Stimulated activated CD8-positive, alpha-beta memory T cell treated with anti-CD3 and anti-CD28 coated beads, Interleukin-4, amount 100 ng/mL, for 4 hours (primary cell): ENCODE measurements at places on chromosomes 1 and 21.
A peak's percentile ranks its signal among the peaks of the same experiment; 100 is the strongest.

GRCh38 chr1:150152772-150153456 lies 3.2 kb downstream of the PLEKHO1 start:
- DNase-seq: no peak

GRCh38 chr1:79364896-79365295 lies 358.4 kb upstream of the ADGRL4 start:
- DNase-seq: no peak

DNA sequence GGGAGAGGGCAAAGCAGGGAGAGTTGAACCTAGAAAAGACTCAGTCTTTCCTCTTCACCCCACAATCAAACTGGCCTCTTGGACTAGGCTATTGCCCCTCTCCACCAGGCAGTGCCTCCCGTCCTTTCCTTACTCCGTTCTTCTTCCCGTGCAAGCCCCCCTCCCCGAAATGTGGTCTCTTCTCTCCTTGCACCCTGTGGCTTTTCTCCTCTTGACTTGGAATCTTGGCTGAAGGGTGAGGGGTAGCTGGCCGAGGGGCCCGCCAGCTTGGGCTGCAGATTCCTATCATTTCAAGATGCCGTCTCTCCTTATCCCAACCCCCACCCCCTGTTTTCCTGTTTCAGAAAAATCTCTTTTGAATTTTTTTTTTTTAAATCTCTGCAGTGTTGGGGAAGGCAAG lies 1.6 kb downstream of the WNT2B start:
- no peak for DNase-seq

DNA sequence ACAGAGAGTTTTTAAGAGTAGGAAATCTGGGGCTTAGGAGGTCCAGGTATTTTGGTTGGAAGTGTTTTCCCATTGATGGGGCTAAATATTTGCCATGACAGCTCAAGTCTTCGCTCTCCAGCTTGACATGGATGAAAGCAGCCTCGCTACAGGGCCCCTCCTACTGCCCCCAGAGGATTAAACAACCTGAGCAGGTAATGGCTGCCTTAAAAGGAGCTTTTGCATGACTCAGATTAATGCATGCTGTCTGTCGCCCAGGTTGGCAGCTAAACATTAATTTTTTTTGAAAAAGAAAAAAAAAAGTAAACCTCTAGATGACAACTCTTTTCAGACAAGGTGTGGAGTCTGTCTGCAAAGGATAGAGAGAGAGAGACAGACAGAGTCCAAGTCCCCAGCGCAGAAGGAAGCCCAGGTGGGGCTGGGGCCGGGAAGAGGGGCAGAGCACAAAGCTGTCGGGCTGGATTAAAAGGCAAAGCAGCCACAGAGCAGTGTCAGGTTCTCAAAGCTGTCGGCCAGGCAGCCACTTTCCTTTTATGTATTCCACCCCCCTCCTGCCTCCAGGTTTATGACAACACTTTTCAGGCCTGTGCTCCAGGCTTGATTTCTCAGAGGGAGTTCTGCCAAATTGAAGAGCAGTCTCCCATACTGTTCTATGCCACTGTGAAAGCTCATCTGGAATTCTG lies 127.9 kb downstream of the CLIC6 start:
- DNase-seq: no peak

DNA sequence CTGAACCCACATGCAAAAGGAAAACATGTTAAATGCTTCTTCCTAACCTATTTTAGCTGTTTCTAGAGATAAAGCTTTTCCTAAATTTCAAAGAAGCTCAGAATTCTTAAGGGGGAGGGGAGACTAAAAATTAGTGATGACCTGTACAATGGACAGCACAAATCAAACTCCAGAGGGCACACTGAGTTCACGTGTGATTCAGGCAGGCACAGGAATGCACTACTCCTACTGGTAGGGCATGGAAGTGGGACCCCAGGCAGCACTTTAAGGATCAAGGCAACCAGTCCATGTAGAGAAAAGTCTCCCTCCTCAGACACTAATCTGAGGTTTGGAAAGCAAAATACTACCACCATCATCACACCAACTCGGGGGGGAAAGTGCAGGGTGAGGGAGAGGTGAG lies 31.3 kb upstream of the CLCA4 start:
- DNase-seq: no peak

DNA sequence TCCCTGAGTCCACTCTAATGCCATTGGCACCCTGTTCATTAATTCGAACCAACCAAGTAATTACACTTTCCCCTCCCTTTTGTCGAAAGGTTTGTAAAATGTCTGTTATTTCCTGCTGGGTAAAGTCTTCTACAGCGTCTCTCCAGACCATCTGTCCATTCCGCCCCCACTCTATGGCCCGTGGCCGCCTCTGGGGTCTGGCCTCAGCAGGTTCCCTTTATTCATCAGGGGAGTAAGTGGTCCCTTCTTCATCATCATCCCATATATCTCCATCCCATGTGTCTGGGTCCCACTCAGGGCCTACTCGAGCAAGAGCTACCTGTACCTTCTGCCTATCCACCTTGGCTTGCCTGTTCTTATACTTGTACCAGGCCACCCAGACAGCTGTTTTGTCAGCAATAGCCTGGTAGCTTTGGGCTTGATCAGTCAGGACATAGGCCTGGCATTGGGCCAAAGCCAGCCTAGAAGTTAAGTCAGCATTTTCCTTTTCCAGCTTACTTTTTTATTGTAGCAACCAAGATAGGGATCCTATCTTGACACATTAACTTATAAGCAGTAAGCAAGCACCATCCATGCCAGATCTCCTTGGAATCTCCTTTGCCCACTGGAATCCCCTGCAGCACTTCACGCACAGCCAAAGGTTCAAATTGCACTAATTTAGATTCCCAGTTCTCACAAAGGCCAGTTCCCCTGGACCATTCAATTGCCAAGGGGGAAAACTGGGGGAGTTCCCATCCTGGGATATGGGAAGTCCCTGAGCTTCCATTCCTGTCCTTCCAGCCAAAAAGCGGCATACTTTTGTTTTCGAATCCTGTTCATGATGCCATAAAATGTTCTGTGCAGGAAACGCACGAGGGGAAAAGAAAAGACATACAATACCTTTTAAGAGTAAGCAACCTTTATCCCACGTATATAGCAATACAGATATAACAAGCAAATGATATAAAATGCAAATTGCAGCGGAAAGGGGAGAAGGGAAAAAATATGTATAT lies 6.6 kb upstream of the STUM start:
- DNase-seq: no peak

DNA sequence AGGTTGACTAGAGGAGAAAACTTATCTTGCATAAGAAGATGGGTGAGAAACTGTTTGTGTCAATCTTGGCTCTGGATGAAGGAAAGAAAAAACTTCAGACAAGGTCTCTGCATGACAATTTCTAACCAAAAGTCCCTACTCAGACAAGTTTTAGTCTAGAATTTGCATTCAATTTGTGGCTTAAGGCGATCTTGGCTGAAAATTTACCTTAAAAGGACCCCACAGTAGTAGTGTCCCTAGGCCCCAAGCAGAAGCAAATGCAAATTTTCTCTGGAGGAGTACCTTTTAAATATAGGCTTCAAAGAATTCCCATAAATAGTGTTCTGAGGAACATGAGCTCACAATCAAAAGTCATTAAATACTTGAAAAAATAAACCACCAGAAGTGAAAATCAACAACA lies 17.6 kb upstream of the TMEM125 start:
- no peak for DNase-seq

GRCh38 chr1:169680377-169681019 lies 30.9 kb downstream of the SELL start:
- peak; percentile 58 for DNase-seq

- DNase-seq: no peak
Observed at GRCh38 chr1:82390627-82391026, 589.9 kb downstream of the ADGRL2 start.

DNA sequence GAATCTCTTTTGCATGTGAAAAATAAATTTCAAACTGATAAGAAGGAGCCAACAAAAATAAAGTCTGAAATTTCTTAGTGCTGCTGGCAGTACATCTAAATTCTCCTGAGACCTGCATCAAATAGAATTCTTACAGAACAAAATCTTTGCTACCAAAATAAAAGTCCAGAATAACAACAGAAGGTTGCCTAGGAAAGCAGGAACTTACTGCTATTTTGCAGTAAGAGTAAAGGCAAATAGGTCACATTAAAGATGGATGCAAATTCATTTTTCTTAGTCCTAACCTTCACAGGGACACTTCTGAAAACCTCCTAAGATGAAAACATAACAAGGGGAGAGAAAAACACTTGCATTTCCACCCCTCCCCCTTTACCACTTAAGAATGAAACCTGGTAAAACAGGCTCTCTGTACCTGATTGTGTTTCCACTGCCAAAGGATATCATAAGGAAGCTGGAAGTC lies 59.0 kb downstream of the RUSC1 start:
- no peak for DNase-seq

- no peak for DNase-seq
Observed at GRCh38 chr21:15209224-15209623, 144.4 kb upstream of the NRIP1 start.

DNA sequence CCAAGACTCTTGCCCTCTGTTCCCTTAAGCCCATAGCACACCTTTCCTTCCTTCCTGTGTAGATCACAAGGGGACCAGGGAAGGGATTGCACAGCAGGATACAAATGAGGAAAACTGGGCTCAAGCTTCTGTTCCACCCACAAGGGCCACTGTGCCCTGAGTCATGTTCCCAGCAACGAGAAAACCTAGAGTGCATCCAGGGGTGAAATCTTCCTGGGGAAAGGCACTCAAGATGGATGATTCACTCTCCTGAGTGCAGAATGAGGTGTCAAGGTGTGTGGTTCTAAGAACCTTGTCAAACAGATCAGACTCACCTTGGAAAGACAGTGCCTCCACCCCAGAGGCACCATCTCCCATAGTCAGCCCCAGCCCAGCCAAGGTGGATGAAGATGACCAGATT lies 40.7 kb upstream of the EYA3 start:
- no peak for DNase-seq

- DNase-seq: no peak
Observed at GRCh38 chr1:12302798-12303447, 73.1 kb downstream of the VPS13D start.

DNA sequence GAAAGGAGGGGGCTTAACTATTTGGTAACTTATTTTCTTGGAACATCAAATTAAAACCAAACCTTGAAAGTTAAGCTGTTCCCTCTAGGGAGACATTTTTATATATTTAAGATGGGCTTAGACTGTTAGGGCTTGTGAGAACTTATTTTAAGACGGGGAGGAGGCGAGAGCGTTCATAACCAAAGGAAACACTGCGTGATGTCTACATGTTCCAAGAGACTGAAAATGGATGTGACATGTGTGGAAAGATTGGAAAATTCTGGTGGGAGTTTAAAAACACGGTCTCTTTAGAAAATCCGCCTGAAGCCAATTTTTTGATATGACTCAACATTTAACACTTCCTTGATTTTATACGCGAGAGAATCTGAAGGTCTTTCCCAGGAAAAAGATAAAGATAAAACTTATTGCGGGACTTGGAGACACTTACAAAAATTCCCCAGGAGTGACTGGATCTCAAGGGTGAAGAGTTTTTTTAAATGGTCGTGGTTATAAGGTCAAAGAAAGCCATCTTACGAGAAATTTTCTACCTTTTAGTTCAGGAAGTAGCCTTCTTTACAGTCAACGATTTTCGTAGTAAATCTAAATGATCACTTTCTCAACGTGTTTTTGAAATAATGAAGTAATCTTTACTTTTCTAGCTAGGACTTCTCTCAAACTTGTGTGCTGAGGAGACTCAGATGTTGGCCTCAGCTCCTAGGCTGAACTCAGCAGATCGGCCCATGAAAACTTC lies 828 bp downstream of the PNRC2 start:
- no peak for DNase-seq

- no peak for DNase-seq
Observed at GRCh38 chr1:119794876-119795240, 16.4 kb downstream of the REG4 start.

- DNase-seq: no peak
Observed at GRCh38 chr21:37473491-37473890, 106.9 kb downstream of the DYRK1A start.

- no peak for DNase-seq
Observed at GRCh38 chr1:201064806-201065205, 41.3 kb upstream of the KIF21B start.

DNA sequence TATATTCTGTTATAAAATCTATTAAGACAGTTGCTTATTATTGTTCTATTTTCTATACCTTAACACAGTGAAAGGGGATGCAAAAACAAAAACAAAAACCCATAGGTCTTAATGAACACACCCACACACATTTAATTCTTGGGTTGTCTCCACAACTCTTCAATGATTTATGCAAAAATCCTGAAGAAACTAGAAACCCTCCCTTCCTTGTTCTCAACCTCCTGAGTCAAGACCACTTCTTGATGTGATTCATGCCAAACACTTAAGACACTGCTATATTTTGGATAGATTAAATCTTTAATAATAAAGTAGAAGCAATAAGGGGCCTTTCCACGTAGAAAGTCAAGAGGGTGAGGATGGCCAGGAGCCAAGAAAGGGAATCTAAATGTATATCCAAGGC lies 23.4 kb downstream of the SCAF4 start:
- DNase-seq: no peak

DNA sequence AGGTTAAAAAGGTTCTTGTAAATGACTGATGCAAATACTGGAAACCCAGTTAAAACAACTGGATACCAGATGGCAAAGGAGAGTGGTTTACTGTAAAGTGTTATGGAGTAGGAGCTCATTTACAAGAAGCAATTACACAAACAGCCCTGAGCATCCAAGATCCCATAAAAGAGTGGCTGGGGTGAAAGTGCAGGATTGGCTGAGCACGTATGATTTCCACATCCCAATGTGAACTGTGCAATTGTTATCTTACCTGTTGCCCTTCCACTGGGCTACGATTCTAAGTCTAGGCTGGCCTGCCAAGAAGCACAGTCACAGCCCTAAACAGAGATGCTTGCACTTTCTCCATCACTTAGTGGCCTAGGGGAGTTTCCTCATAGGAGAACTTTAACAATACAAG lies 277.6 kb upstream of the RUNX1 start:
- no peak for DNase-seq

GRCh38 chr1:150971583-150972416 lies 2.8 kb downstream of the CERS2 start:
- no peak for DNase-seq

DNA sequence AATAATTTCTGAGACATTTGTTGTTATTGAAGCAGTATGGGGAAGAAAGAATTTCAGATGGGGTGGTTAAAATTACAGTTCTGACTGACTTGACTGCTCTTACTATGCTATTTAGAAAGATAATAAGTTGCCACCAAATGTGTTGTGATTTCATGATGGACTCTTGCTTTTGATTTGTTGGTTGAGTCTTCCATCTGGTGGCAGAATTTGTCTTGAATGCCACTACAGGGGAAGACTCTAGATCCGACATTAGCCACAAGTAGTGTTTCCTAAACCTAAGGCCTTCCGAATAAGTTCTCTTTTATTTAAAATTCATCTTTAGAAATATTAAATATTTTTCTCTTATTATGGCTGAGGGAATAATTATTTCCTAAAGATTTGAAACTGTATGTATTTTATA lies 190.9 kb upstream of the ADGRL4 start:
- DNase-seq: no peak

DNA sequence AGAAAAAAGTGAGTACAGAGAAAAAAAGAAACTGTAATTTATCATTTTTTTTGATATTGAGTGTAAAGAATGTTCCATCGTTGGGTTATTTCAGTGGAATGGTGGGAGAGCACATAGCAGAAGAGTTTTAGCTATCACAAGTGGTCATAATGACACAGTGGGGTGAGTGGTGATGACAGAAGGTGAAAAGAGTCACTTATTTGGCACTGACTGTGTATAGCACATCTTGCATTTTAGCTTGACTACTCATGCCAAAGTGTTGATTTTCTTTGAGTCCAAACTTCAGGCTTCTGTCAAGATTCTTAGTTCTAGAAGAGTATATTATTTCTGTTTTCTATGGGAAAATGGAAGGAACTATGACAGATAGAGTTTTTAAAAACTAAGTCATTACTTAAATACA lies 261.2 kb downstream of the GRIK1 start:
- no peak for DNase-seq

- no peak for DNase-seq
Observed at GRCh38 chr1:172515436-172515835, 17.5 kb upstream of the SUCO start.
